ENCODE measurements at places on chromosomes 4 and X.

DNA sequence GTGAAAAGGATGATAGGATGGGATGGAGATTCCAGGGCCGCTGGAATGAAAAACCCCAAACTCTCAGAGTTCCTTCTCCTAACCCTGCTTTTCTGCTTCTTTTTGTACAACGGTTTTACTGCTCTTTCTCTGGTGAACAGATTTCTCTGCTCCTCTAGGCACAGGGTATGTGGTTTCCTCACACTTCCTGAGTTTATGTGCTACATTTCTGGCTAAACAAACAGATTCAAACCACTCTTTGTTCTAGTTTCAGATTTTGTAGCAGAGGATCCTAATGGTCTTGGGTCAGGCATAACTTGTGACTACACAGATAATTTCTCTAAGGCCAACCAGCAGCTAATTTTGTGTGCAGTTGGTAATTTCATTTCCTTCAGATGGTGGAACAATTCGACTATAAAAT, 52.6 kb downstream of the OSTC start:
- DNase-seq, result no peak

DNA sequence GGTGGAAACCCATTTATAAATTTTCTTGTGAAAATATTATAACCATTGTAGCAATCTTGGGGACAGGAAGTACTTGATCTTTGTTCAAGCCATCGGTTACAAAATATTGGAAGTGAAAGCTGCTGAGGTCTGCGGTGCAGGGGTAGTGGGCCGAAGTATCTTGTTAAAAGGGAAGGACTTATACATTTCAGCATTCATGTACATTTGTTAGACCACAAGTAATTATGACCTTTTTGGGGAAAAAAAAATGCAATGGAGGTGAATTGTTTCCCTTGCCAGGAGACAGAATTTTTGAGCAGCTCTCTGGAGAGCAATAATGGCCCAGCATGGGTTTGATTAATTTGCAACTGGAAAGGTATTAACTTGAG, 121.3 kb downstream of the EGF start:
- DNase-seq, result no peak

GRCh38 chr4:114866901-114867670, 246.3 kb downstream of the NDST4 start:
- no peak for DNase-seq

GRCh38 chr4:177480795-177481194, 38.6 kb upstream of the AGA start:
- DNase-seq, result no peak

DNA sequence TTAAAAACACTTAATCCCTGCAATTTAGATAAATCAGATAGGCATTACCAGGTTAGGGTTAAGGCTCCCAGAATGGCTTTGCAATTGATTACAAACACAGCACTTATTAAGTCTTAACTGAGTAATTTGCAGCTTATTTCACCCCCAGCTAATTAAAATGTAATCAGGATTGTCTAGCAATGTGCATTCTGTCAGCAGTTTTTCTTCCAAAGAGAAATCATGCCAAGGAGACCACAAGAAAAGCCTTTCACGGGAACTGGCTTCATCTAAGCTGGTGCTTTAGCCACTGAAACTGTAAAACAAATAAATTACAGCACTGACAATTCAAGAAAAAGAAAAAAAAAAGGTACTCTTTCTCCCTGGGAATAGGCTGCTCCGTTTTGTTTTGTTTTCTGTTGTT, 2.1 kb downstream of the ANOS1 start:
- DNase-seq, result no peak

GRCh38 chr4:164695650-164696049, 58.3 kb upstream of the SMIM31 start:
- DNase-seq, result no peak
